ENCODE measurements at places on chromosomes 7 and 10. TPM values are rescaled to one million over a fixed set of nuclear protein-coding genes. Genes with fewer than 3 reads are reported as not detected.

The LLCFC1 gene
- not detected for total RNA-seq

The SPDYE2B gene
- not detected for total RNA-seq

The ZNF488 gene
- total RNA-seq: not detected

The DIP2C gene
- total RNA-seq: 10.2 TPM

The AKR1C3 gene
- 36.2 TPM for total RNA-seq

The IFIT2 gene
- total RNA-seq: 7.0 TPM

The AKR1E2 gene
- total RNA-seq: 14.3 TPM

The MMP21 gene
- total RNA-seq: not detected

The ESYT2 gene
- 129 TPM for total RNA-seq

The C10orf53 gene
- total RNA-seq: not detected

The SH2B2 gene
- total RNA-seq: 7.1 TPM

The PEX1 gene
- total RNA-seq: 9.6 TPM

The ZNF503 gene
- total RNA-seq: 17.5 TPM

The OR2A12 gene
- not detected for total RNA-seq

The GPNMB gene
- 38.2 TPM for total RNA-seq

The FGFR2 gene
- total RNA-seq: not detected

The RASSF4 gene
- 1.0 TPM for total RNA-seq

The MUC3A gene
- total RNA-seq: not detected

The NEBL gene
- total RNA-seq: not detected

The CNPY1 gene
- total RNA-seq: not detected

The ZNF365 gene
- 0.86 TPM for total RNA-seq

The VAX1 gene
- not detected for total RNA-seq

The ZDHHC16 gene
- 69.1 TPM for total RNA-seq

The SGCE gene
- 70.4 TPM for total RNA-seq

The AKR1C4 gene
- total RNA-seq: not detected

The PPA1 gene
- total RNA-seq: 117 TPM

The ACSM6 gene
- total RNA-seq: not detected

The EMX2 gene
- 13.4 TPM for total RNA-seq

The PDE6C gene
- not detected for total RNA-seq

The ADAM12 gene
- 141 TPM for total RNA-seq
